Ovary (tissue), 10 donors: ENCODE measurements at places on chromosomes 11 and 22.

DNA sequence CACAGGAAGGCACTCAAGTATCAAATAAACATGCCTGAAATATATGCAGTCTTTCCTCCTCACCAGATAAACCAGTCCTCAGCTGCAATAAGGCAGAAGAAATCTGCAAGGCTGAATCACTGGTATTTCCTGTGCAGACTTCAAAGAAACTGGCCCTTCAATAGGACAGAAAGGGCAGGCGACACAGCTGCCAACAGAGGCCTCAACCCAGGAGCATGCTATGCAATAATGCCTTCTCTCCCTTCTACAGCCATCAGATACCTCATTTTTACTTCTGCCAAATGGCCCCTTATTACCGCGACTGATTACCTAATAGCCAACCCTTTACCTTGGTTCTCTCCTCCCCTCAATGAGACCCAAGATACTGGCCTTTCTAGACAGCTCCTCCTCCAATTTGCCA, 8.0 kb downstream of the NUMA1 start:
- no peak for DNase-seq

DNA sequence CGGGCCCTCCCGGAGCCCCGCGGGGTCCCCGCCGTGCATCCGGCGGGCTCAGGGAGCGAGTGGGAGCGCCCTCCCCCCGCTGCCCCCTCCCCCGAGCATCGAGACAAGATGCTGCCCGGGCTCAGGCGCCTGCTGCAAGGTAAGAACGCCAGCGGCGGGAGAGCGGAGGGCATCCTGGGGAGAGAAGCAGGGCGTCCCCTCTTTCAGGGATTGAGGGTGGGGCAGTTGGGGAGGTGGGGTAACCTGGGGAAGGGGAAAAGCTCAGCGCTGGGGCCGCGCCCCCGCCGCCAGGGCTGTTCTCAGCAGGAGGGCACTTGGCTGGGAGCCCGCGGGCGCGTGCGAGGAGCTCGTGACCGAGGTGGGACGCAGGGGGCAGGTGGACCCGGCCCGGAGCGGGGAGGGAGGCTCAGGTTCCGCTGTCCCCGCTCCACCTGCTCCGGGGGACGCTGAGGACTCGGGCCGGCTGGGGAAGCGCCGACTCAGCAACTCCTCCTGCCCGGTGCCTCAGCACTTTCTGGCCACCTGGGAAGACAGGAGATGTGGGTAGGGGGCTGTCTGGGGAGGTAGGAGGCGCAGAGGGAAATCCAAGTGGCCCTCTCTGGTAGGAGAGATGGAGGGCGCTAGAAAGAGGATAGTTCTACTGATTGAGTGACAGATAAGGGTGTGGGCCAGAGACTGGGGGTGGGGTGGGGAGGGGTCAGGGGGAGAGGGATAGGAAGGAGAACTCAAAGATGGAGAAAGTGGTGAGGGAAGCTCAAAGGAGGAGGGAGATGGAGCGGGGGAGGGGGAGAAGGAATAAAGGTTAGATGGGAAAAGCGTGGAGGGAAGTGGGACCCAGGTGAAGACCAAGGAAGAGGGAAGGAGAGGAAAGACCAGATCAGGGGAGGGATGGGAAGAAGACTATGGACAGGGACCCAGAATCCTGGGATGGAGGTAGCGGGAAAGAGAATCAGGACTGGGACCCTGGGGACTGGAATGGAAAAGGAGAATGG, 726 bp downstream of the RTN4RL2 start:
- no peak for DNase-seq

DNA sequence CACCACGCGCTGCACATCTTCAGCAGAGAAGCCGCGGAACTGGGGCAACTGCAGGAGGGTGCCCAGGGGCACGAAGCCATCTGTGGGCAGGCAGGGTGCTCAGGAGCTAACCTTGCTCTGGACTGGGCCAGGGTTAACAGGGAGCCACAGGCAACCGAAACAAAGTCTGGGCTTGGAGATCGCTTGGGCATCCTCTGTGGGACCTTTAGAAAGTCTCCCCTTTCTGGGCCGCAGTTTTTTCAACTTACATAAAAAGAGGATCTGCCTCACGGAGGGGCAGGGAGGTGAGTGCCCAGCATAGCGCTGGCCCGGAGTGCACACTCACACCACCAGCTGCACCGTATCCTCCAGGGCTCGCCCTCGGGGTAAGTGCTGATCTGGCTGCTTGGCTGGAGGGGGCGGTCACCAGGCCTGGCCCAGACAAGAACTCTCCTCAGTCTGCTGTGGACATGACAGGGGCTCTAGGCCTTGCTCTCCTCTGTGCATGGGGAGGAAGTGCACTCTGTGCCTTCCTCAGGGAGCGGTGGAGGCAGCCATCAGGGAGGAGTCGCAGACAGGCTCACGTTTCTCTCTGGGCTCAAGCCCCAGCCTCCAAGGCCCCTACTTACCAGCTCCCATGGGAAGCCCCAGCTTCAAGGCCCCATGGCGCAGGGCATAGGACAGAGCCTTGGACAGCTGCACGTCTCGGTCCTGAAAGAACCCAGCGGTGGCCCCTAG, 937 bp downstream of the TRPT1 start:
- peak; percentile 12 for DNase-seq

GRCh38 chr11:119525180-119525866, 102.4 kb upstream of the THY1 start:
- DNase-seq, result no peak

- DNase-seq, result no peak
Observed at GRCh38 chr11:69943506-69943905, 124.3 kb upstream of the FGF3 start.

DNA sequence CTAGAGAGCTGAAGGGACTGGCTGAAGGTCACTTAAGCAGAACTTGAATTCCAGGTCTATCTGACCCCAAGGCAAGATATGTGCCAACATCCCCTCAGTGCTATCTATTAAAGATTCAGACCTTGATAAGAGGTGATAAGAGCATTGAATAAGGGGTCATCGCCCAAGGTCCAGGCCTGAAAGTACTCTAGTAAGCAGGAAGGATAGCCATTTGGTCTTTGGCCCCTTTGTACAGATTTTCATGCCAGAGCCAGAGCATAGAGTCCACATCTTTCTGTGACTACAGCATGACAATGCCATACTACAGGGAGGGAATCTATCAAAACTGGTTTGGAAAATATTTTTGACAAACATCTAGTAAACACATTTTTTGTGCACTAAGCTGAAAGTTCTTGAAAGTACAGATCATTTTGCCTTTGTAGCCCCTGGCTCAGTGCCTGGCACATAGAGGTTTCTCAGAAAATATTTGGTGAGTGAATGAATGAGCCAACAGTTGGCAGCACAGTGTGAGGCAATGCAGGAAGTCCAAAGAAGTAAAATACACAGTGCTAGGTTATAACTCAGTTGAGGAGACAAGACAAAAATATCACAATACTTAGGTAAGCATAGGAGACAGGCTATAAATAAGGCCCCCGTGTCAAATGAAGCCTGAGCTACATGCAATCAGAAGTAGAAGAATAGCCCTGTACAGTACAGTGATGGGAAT, 15.1 kb upstream of the RRAS2 start:
- no peak for DNase-seq
